ENCODE measurements at places on chromosomes 2 and 18. TPM values are rescaled to one million over a fixed set of nuclear protein-coding genes. Genes with fewer than 3 reads are reported as not detected.

Gene NFATC1
- 6.4 TPM for total RNA-seq

Gene RESP18
- total RNA-seq, result not detected

Gene GALNT13
- 5.2 TPM for total RNA-seq

Gene UXS1
- 50.2 TPM for total RNA-seq

Gene PCARE
- not detected for total RNA-seq

Gene IL18R1
- total RNA-seq, result 0.17 TPM

Gene DYSF
- total RNA-seq, result 21.3 TPM

Gene LBH
- total RNA-seq, result 30.3 TPM

Gene NPHP1
- total RNA-seq, result 1.2 TPM

Gene RASGRP3
- total RNA-seq, result 0.69 TPM

Gene SLC39A10
- 261 TPM for total RNA-seq

Gene ARHGAP15
- not detected for total RNA-seq

Gene HOXD8
- not detected for total RNA-seq

Measured in GM23338 (cell line).